ENCODE measurements at places on chromosomes 6 and 20. TPM values are rescaled to one million over a fixed set of nuclear protein-coding genes. Genes with fewer than 3 reads are reported as not detected.

DNA sequence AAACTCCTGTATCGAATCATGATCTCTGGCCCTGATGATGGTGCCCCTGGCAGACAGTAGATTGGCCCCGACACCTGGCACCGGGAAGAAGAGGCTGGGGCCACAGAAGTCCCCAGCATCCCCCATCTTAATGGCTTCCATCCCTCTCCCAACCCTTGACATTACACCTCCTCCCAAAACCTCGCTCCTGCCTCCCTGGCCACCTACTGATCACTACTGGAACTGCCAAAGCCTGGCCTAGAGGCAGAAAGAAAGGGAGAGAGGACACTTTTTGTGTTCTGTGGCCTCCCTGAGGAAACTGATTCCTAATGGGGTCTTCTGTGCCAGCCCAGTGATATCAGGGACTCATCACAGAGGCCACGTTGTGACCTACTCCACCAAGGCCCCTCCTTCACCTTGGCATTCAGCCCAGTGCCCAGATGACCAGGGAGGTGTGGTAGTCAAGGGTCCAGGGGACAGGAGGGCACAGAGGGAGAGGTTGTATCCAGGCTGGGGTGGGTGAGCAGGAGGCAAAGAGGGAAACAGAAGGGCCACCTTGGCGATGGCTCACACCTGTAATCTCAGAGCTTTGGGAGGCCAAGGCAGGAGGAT, 6.1 kb downstream of the C20orf173 start:
- H3K36me3 ChIP-seq = no peaks in the 10 kb centered on the region
- no peaks in the 10 kb centered on the region for H3K27me3 ChIP-seq
- no peak for DNase-seq
- H3K27ac ChIP-seq = no peak overlapping the region
- no peaks in the 10 kb centered on the region for H3K4me1 ChIP-seq

The SAMD3 gene
- not detected for total RNA-seq

DNA sequence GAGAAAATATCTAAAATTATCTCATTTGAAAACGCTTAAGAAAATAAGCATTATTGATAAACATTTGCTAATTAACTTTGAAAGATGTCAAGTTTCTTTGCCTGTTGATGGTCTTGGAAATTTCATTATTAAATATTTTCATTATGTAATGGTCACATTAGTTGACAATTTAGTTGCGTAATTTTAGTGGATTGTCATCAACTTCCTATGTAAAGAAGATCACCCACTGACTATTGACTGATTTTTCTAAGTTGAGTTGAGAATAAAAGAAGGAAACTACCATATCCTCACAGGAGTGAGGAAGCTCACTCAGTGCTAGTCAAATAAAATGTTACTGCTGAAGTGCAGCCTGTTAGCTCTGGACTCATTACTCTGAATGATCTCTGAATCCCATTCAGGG, 79.9 kb upstream of the LY86 start:
- H3K27me3 ChIP-seq = no peaks in the 10 kb centered on the region
- no peak overlapping the region for H3K4me3 ChIP-seq
- H3K36me3 ChIP-seq = no peaks in the 10 kb centered on the region
- no peaks in the 10 kb centered on the region for H3K4me1 ChIP-seq

DNA sequence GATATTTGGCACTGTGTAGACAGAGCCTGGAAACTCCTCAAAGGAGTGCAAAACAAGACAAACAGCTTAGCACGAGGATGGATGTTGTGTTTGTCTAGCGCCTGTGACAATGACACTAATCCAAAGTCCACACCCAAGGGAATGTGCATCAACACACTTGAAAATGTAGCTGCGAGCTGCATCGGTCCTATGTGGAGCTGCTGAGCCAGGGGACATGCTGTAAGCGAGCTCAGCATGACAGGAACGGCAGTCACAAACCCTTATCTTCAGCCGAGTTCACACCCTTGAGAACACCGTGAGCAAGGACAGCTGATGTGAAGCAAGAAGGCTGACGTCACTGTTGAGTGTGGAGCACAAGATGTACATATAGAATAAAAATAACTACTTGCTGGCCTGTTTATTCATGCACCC, 684.3 kb downstream of the QKI start:
- no peaks in the 10 kb centered on the region for H3K36me3 ChIP-seq
- peak overlapping the region; percentile 59 for H3K27ac ChIP-seq
- no peak overlapping the region for H3K4me3 ChIP-seq
- H3K4me1 ChIP-seq = peaks cover 23% of the 10 kb centered on the region
- H3K27me3 ChIP-seq = no peaks in the 10 kb centered on the region

The MTFR2 gene
- 7.4 TPM for total RNA-seq

The DLK2 gene
- not detected for total RNA-seq
